ENCODE measurements at places on chromosomes 12 and 14.
A peak's percentile ranks its signal among the peaks of the same experiment; 100 is the strongest.

GRCh38 chr14:63470962-63471793 lies 72.0 kb downstream of the PPP2R5E start:
- DNase-seq, result no peak

- no peak for DNase-seq
Observed at GRCh38 chr12:51675071-51675803, 84.2 kb downstream of the SCN8A start.

- DNase-seq, result peak; percentile 61
Observed at GRCh38 chr14:63493246-63493645, 49.9 kb downstream of the PPP2R5E start.

DNA sequence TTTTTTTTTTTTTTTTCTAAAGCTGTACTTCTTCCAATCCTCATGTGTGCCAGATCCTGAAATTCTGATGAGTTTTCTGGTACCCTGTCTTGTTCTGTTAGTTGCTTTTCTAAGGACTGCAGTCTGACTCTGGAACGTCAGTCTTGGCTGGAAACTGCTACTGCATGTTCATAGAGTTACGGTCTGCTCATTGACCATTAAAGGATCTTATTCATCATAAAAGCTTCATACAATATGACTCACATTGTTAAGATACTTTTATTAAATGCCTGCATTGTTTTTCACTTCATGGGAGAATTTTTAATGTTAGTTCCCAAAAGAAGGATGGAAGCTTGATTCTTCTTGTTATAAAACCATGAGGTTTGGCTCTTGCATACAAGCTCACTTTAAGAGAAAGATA lies 233.6 kb downstream of the SYT10 start:
- no peak for DNase-seq

Measured in islet precursor cell (in vitro differentiated cells).